ENCODE measurements at places on chromosomes 12 and 14.

DNA sequence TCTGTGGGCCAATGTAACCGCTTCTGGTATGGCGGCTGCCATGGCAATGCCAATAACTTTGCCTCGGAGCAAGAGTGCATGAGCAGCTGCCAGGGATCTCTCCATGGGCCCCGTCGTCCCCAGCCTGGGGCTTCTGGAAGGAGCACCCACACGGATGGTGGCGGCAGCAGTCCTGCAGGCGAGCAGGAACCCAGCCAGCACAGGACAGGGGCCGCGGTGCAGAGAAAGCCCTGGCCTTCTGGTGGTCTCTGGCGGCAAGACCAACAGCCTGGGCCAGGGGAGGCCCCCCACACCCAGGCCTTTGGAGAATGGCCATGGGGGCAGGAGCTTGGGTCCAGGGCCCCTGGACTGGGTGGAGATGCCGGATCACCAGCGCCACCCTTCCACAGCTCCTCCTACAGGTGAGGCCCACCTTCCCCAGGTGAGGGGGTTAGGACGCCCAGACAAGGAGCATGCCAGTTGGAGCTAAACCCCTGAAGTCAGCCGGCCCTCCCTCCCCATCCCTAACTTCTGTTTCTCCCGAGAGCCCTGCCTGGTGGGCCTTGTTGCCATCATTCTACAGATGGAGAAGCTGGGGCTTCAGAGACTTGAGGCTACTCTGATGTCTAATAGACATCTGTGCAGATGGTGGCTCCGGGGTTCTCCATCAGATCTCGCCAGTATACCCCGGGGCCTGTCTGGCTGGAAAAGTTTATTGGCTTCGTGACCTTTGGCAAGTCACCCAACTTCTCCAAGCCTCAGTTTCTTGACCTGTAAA lies 25.3 kb downstream of the PAPLN start:
- no peak for DNase-seq

DNA sequence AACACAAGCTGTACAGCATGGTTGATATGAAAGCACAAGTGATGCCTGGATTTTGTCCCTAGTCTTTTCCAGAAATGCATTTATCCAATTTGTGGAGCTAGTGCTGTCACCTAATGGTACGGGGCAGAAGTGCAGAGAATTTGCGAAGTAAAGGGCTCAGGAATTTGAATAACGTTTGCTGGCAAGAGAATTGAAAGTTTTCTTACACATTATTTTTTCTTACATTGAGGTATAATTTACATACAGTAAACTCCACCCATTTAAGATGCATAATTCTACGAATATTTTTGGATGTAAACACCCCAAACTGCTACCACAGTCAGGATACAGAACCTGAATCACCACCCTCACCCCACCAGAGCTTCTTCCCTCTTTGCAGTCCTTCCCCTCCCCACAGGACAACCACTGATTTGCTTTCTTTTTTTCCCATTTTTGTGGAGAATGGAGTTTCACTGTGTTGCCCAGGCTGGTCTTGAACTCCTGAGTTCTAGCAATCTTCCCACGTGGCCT lies 3.5 kb downstream of the AICDA start:
- DNase-seq = no peak

GRCh38 chr14:90518941-90519256 lies 122.1 kb downstream of the CALM1 start:
- DNase-seq = no peak

DNA sequence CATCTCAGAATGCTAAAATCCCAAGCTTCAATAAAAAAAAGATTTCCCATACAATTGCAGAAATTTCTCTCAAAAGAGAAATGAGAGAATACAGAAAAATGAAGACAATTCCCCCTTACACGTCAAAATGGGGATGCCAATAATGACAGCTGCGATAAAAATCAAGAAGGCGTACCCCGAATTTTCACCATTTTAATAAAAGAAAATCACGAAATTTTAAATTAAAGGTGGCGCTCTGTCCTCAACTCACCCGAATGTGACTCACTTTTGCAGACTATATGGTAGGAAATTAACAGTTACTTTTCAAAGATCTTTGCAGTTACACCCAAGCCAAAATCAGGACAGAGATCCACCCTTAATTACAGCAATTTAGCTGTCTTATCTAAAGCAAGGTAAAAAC lies 2.1 kb downstream of the ATP2B1 start:
- no peak for DNase-seq

- no peak for DNase-seq
These were observed 114.4 kb upstream of the TMEM233 start for GRCh38 chr12:119479121-119479561.

DNA sequence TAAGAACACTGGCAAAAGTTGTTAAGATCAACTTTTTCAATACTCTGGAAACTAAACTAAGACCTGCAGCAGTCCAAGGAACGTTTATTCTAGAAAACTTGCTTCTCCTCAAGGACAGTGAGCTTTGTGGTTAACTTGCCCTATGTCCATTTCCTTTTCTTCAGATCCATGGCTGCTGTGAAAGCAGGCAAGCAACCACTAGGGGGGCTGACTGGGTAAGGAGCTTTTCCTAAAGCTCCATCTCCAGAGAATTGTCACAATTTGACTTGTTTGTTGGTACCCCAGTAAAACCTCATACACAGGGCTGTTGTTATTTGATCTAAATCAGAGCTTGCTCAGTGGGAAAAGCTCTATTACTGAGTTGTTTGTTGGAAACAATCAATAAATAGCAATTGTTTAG lies 10.1 kb upstream of the RPL10L start:
- DNase-seq = no peak

DNA sequence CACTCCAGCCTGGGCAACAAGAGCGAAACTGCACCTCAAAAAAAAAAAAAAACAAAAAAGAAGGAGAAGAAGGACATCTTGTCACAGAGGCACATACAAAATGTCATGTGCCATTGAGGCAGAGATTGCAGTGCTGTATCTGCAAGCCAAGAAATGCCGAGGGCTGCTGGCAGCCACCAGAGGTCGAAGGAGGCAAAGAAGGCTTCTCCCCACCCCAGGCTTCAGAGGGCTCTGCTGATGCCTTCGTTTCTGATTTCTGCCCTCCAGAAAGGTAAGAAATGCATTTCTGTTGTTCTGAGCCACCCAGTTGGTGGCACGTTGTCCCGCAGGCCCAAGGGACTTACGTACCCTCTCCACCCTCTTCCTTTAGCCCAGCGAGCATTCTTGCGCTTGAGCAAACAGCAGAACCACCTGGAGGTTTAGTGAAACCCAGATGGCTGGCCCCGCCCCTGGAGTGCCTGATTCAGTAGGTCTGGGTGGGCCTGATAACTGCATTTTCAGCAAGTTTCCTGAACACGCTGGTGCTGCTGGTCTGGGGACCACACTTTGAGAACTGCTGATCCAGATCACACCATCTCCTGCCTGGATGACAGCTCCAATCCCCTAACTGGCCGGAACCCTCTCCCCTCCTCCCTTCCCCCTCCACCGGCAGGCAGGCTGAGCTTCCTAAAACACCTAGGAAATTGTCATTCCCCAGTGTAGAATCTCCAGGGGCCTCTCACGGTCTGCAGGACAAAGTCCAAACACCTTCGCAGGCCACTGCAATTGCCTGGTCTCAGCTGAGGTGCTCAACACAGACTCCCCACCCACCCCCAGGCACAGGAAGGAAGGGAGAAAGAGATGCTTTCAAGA lies 21.1 kb upstream of the SCARB1 start:
- no peak for DNase-seq

- no peak for DNase-seq
These were observed 313.3 kb downstream of the MED13L start for GRCh38 chr12:115964214-115964613.

GRCh38 chr12:26523708-26524150 lies 309.3 kb downstream of the ITPR2 start:
- DNase-seq = no peak

- DNase-seq = no peak
These were observed 786.3 kb upstream of the NOVA1 start for GRCh38 chr14:27384124-27384523.

GRCh38 chr12:90682398-90682797 lies 272.6 kb downstream of the CCER1 start:
- DNase-seq = no peak

DNA sequence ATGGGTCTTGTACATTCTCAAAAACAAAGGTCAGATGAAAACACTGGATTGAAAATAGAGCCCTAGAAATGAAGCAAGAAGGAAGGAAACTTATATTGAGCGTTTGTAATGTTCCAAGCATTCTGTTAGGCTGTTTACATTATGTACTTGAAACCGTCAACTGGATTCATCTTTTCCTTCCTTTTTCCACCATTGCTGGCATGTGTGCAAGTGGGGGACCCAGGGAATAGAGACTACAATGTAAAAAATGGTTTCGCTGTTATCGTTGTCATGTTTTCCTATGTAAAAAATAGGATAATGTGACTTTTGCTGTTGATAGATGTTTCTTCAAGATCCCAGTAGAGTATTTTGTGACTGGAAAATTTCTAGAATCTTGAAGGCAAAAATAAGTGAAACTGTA lies 913.2 kb downstream of the NRXN3 start:
- DNase-seq = no peak

DNA sequence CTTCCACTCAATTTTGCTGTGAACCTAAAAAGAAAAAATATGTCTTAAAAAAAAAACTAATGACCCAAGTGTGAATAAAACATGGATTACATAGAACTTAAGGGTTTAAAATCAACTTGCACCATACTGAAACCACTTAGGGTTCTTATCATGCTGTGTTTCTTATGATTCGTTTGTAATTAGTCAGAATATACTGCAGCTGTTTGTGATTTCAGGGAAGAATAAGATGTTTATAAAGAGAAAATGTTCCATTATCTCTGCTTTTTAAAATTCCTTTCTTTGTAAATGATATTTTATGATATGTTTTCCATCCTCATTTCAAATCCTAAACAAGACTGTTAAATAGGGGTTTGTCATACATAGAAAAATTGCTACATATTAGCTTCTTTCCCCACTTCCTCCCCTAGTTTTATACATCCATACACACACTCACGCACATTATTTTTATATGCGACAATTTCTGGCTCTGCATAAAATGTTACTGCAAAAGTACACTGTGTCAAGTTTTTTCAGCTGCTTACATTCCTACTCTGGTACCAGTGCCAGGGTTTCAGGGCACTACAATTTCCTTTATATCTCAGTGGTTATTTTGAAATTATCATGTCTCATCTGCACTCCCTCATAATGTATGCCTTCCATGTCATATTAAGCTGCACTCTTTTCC lies 275.2 kb upstream of the GARIN6 start:
- no peak for DNase-seq

DNA sequence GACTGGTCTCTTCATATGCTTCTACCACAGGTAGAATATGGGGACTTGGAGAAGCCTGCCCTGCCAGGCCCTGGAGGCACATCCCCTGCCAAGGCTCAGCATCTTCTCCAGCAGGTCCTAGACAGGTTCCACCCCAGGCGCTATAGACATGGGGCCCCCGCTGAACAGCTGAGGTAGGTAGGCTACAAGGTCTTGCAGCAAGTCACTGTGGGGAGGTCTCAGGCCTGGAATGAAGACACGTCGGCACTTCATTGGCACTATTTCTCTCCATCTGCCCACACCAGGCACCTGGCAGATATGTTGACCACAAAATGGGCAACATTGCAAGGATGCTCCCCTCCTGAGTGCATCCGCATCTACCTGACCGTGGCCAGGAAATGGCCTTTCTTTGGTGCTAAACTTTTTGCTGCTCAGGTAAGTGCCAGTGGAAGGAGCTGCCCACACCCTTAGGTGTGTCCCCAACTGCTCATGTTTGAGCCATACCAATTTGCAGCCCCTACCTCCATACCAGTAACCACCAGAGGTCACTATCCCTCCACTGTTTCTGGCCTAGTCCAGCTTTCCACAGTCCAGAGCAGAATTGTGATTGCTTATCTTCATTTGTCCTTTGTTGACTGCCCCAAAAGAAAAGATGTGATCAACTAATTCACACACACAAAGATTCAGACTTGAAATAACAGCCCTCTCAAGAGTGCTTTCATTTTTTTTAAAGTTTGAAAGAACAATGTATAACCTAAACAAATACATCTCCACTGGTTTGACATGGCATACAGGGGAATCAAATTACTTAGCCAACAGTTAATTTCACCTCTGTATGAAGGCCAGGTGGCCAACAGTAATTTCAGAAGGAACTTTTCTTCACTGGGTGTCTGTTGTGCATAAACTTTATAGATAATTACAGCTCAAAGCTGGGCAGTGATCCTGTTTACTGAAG lies 16.1 kb downstream of the PIGH start:
- DNase-seq = no peak

- no peak for DNase-seq
These were observed 32.2 kb downstream of the STK38L start for GRCh38 chr12:27276275-27276674.

- no peak for DNase-seq
These were observed 29.6 kb downstream of the BEGAIN start for GRCh38 chr14:100557658-100558057.

- DNase-seq = no peak
These were observed 8.5 kb upstream of the SCARB1 start for GRCh38 chr12:124872068-124872719.

DNA sequence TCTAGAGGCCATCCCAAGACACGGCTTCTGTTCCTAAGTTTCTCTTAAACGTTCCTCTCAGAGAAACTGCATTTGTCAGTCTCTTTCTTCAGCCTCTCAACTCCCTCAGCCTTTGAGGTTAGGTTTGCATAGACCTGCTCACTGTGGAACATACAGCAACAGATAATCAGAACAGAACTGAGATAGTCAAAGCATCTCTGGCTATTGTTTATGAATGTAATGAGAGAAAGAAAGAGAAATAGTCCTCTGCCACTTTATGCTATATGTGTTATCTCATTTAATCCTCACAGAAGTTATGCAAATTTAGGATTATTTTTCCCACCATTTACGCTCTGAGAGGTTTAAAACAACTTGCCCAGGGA lies 190.6 kb downstream of the PHLDA1 start:
- DNase-seq = no peak

GRCh38 chr12:103561174-103561573 lies 25.9 kb upstream of the STAB2 start:
- DNase-seq = no peak

GRCh38 chr12:51171884-51172514 lies 936 bp downstream of the TFCP2 start:
- no peak for DNase-seq

GRCh38 chr12:6825398-6826124 lies 2.6 kb upstream of the P3H3 start:
- peak; percentile 41 for DNase-seq

GRCh38 chr12:24398605-24399004 lies 449.1 kb upstream of the SOX5 start:
- DNase-seq = no peak

DNA sequence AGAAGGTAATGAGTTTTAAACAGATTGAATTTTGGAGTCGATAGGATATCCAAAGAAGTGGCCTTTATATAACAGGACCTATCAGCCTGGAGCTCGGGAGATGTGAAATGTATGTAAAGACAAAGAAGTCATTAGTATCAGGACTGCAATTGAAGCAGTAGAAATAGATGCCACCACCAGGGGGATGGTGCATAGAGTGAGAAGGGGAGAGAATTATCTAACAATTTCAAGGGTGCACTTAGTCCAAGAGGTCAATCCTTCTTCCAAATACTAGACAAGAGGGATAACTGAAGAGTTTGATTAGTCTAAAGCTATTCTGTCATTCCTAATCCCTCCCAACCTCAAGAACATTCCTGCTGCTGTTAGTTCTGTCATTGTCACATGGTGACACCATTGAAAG lies 127.8 kb downstream of the CFAP54 start:
- no peak for DNase-seq

- no peak for DNase-seq
These were observed 20.3 kb downstream of the HEBP1 start for GRCh38 chr12:12979731-12980259.
